ENCODE measurements at places on chromosomes 11 and 22.

DNA sequence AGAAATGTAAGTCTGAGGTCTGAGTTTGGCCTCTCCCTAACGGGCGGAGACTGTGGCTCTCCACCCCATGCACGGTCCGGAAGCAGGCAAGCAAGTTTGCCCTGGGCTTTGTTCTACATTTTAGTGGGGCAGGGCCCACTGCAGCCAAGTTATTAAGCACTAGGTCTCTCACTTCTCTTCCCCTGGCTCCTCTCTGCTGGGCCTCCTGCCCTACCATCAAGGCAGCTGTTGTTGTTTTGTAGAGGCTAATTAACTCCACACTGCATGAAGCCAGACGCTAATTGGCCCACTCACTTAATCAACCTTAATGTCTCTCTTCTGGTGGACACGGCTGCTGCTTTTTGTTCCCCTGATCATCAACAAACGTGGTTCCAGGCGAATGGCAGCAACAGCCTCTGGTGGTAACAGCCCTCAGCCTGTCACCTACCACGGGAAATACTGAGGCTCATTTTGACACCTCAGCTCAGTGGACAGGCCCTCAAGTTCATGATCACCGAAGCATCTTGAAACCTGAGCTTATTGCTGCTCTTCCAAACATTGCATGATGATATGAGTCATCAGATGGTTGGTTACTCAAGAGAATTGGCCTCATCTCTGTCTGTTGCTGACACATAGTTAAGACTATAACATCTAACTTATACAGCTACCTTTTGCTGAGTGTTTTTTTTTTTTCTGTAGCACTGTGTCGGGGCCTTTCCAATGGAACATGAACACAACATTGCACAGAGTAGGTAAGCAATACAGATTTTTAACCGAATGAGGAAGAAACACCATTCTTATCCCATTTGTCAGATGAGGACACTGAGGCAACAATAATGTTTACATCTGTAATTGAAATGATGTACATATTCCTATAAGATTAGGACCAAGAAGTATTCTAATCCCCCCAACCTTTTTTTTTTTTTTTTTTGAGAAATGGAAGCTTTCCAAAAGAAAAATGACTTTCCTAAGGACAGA lies 20.8 kb upstream of the LMO2 start:
- DNase-seq = no peak

DNA sequence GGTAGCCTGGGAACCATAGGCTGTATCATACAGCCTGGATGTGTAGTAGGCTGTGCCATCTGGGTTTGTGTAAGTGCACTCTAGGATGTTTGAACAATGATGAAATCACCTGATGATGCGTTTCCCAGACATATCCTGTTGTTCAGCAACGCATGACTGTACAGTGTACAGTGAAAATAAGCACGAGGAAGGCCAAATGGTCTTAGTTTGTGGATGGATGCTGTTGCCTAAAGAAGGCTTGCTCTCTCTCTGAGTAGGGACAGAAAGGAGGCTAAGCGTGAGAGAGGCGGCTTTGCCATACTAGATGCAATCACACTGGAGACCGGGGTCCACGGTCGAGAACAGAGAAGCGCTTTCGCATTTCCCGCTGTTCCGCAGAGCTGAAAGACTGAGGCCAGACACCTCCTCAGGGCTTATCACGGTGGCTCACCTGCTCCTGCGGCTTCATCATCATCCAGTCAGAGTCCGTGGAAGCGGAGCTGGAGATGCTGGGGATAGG lies 27.6 kb upstream of the APLP2 start:
- DNase-seq = no peak

GRCh38 chr11:79082907-79083306 lies 357.9 kb downstream of the TENM4 start:
- DNase-seq = no peak

- no peak for DNase-seq
Observed at GRCh38 chr22:40791241-40791640, 27.9 kb downstream of the SLC25A17 start.

- no peak for DNase-seq
Observed at GRCh38 chr11:79232346-79232745, 208.5 kb downstream of the TENM4 start.

DNA sequence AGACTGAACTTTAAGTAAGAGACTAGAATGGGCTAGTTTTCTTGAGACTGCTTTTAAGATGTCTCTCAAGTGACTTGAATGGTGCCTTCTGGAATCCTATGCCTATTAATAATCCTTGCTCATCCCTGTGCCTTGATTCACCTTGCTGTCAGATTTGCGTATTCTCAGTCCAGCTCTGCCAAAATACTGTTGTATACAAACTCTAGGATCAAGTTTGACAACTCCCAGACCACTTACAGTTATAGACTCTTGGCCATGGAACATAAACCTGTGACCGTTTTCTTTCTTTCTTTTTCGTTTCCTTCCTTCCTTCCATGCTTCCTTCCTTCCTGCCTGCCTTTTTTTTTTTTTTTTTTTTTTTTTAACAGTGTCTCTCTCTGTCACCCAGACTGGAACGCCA lies 2390.9 kb upstream of the RAG2 start:
- DNase-seq = no peak

DNA sequence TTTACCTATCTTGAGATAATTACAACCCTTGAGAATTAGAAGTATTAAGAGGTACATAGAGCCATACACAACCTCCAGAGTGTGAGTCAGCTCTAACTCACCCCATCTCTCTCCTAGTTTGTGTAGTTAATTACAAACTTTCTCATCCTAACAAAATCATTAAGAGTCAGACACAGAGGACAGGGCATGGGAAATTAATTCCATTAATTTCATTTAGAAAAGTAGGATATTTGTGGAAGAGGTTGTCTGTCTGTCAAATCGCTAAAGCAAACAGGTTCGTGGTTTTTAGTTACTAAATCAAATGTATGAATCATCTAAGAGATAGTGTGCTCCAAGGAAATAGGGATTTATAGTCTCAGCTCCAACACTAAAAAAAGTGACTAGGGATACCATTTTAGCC lies 1261.4 kb upstream of the TENM4 start:
- DNase-seq = no peak

DNA sequence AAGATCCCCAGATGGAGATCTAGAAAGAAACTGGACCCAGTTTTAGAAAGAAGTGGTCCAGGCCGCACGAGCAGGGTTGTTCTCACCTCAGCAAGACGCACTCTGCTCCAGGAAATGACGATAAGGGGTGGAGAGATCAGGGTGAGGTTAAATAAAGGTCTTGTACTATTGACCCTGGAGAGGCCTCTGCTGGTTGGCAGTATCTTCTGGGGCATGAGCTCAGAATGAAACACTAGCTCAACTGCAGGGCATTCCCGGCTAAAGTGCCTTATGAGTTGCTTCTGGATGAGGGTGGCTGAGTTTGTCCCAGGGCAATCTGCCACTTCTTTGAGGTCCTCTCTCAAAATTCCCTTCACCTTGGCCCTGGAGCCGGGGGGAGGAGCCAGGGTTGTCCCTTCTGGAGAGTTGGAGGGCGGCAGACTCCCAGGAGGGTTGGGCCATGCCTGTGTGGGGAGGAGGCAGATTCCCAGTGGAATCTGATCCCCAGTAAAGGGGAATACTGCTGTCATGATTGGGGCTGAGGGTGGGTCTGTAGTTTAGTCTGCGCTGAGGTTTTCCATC lies 10.9 kb downstream of the USP2 start:
- no peak for DNase-seq

- DNase-seq = no peak
Observed at GRCh38 chr22:26395926-26396325, 33.1 kb upstream of the ASPHD2 start.

DNA sequence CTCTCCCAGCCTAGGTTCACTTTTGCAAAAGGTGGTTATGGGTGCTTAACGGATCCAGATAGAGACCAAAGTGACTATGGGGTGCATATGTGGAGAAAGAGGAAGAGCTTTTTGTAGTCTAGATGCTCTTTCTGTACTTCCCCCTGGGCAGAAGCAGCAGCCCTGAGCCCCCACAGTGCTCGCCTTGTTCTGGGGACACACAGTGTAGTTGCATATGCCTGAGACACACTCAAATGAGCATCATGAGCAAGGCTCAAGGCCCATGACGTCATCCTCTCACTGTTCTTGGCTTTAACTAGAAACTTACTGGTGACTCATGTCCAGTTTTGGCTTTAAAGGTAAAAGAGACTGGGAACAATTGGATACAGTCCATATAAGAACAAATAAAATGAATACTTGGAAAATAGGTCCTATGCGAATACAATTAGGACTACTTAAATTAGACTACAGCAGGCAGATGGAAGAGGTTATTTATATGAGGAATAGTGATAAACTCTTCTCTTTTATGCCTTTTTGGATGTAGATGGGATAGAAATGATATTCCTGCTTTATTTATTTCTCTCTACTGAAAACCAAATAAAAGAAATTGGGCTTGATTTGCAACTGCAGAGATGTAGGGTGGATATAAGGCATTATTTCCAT lies 20.1 kb upstream of the PEX26 start:
- no peak for DNase-seq

- DNase-seq = no peak
Observed at GRCh38 chr11:16297332-16297731, 59.0 kb downstream of the SOX6 start.

DNA sequence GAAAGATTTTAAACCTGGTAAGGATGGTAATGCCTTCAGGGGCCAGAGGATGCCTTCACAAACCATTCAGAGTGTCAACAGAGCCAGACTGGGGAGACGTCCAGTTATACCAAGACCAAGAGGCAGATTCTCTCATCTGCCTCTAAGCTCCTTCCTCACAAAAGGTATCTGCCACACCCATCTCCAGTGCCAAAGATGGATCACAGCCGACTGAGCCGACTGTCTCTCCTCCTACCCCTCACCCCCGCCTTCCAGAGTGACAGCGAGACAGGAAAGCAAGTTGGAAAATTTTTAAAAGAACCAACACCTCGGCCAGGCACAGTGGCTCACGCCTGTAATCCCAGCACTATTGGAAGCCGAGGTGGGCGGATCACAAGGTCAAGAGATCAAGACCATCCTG lies 79.1 kb upstream of the AKIP1 start:
- no peak for DNase-seq

GRCh38 chr11:8732748-8733241 lies 50.2 kb downstream of the RPL27A start:
- DNase-seq = no peak

DNA sequence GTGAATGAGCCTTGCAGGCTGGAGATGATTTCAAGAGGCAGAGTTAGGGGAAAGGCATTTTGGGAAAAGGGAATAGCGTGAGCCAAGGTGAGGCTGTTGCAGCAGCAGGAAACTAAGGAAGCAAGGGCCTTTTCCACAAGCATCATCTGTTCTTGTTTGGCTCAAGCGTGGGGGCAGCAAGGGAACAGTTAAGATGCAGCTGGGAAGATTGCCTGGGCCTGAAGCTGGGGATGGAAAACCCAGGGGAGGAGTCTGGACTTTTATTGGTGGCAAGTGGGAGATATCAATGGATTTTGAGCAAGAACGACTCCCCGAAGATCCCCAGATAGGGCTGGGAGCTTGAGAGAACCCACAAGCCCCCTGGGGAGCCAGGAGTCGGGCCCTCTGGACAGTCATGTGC lies 27.3 kb upstream of the PICK1 start:
- DNase-seq = no peak

DNA sequence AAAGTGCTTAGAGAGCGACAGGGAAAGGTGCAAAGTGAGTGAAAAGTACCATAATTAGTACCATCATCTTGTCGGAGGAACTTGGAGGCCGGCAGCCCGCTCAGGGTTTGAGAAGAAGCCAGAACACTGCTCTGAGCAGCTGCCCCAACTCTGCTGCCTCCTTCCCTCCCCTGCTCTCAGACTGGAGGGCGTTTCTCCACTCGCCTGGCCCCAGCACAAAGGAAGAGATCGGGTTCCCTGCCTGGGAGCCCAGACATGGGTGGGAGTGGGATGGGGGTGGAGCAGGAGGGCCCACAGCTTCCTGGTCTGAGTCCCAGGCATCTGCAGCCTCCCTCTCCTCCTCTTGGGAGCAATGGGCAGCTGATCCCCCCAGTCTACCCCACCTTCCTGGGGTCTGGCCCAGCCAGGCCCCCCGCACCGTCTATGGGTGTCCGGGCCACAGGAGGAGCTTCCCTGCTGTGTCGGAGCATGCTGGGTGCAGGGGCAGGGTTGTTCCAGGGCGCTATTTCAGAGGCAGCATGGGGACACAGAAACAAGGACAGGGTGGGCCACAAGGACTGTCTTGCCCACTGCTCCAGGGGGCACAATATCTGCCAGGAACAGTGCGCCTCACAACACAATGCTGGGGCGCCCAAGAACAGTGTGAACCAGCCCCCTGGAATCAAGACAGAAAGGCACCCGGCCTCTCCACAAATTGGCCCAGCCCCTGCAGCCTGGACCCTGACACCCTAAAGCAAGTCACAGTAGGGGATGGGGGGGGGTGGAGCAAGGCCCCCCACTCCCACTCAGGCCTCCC lies 4.8 kb downstream of the LIF start:
- peak; percentile 29 for DNase-seq

DNA sequence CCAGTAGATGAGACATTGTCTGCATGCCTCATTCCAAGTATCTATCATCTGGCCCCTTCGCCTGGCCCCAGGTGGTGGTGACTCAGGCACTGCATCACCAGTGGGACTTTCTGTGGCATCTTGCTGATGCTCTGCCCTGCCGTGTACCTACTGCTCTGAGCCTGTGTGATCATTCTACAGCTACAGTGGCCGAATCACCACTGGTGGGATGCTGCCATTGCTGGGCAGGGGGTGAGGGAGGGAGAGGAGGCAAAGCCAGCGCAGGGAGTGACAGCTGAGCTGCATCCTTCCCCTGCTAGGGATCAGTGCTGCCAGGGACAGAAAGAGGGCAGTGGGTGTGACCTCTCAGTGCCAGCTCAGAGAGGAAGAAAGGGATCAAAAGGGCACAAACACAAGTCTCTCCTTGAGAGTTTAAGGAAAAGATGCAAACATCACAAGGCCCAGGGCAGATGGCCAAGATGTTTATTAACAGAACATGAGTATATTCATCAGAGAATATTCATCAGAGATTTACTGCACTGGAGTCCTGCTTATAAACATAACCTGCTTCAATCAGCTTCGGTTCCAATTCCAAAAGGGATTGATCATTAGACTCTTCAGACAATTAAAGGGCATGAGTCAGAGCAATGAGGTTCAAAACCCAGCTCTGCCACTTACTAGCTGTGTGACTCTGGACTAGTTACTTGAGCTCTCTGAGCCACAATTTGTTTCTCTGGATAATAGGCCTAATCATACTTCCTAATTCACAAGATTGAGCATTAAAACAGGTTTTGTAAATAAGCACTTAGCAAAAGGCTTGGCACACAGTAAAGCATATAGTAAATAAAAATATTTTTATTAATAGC lies 109.8 kb downstream of the NAT10 start:
- DNase-seq = peak; percentile 76

DNA sequence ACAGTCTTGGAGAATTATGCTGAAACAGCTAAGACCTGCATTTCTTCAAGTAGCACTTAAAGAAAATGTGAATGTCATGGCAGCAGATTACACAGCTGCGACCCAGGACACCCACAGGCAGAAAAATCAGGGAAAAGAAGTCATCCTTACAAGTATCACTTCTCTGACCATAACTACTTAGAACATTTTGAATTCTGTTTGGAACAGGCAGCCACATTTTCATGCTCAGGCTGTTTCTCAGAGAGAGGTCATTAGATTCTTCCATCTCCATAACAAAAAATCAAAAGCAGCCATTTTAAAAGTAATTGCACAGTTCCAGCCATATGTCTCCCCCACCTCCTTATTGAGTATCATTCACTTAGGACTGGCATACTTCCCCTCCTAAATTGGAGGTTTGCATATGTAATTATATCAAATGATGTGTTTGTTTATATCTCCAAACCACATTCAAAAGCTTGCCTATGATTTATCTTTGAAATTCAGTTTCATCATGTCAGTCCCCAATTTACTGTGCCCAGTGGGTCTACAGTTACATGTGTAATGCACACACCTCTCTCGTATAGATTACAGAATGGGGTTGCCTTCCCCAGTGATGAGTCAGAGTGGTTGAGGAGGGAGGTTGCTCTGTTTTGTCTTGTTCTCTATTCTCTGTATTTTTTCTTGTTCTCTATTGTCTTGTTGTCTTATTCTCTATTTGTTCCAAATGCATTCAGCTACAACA lies 276.5 kb upstream of the MTNR1B start:
- DNase-seq = no peak

Measured in stimulated activated CD4-positive, alpha-beta T cell treated with anti-CD3 and anti-CD28 coated beads, Interleukin-2, amount 100 ng/mL, for 24 hours (primary cell).